Adipose tissue (tissue), 3 donors: ENCODE measurements at places on chromosomes 11 and 22. TPM values are rescaled to one million over a fixed set of nuclear protein-coding genes. Genes with fewer than 3 reads are reported as not detected.

Gene DDI1
- not detected for polyA plus RNA-seq

Gene SLC43A1
- polyA plus RNA-seq = 16.0 TPM

Gene NFAM1
- 4.4 TPM for polyA plus RNA-seq

Gene OR52H1
- polyA plus RNA-seq = not detected

Gene ANO5
- polyA plus RNA-seq = under 0.01 TPM

Gene ASRGL1
- 14.4 TPM for polyA plus RNA-seq

Gene MPEG1
- 13.5 TPM for polyA plus RNA-seq

Gene LGR4
- 26.1 TPM for polyA plus RNA-seq

Gene APOA5
- not detected for polyA plus RNA-seq

Gene SLC22A25
- not detected for polyA plus RNA-seq

Gene OR5AN1
- polyA plus RNA-seq = not detected

Gene COX8A
- 348 TPM for polyA plus RNA-seq

Gene SLC6A5
- not detected for polyA plus RNA-seq

Gene SCUBE1
- polyA plus RNA-seq = 0.79 TPM

Gene NLRP14
- not detected for polyA plus RNA-seq

Gene GUCY1A2
- polyA plus RNA-seq = 1.3 TPM

Gene CHRNA10
- 0.33 TPM for polyA plus RNA-seq

Gene GAB4
- polyA plus RNA-seq = not detected
